Esophagus squamous epithelium (tissue), 5 donors: ENCODE measurements at places on chromosomes 4 and X. TPM values are rescaled to one million over a fixed set of nuclear protein-coding genes. Genes with fewer than 3 reads are reported as not detected.

DNA sequence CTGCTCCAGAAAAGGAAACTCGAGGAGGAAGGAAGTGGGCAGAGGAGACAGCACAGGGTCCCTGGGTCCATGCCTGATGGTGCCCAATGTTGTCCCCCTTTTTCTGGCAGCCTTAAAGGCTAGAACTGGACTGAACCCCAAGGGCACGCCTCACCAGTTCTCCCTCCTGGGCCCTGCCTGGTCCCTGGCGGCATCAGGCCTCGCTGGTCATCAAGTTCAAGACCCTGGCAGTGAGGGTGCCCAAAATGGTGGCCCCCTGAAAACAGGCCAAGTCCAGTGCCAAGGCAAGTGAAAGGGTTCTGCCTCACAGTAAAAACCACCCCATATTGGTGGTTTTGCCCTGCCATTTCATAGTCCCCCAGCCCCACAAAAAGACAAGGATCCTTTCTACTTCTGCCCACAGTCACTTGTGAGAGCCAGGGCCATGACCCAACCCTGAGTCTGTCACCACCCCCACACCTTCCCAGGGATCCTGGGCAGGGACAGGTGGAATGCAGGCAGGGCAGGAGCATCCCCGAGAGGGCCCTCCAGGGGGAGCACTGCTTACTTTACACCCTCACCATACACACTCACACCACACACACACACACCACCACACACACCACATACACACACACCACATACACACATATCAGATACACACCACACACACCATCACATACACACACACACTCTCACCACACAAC lies 107.6 kb downstream of the DCTD start:
- peaks cover 23% of the 10 kb centered on the region for H3K4me1 ChIP-seq
- no peaks in the 10 kb centered on the region for H3K27me3 ChIP-seq
- DNase-seq: no peak
- no peak overlapping the region for H3K4me3 ChIP-seq
- H3K27ac ChIP-seq: no peak overlapping the region

- no peak overlapping the region for H3K4me3 ChIP-seq
- no peaks in the 10 kb centered on the region for H3K4me1 ChIP-seq
- no peaks in the 10 kb centered on the region for H3K27me3 ChIP-seq
- H3K36me3 ChIP-seq: no peaks in the 10 kb centered on the region
- H3K27ac ChIP-seq: no peak overlapping the region
- DNase-seq: no peak
These were observed 596.7 kb downstream of the GABRG1 start for GRCh38 chr4:45527160-45527559.

- H3K4me3 ChIP-seq: no peak overlapping the region
- no peak for DNase-seq
- H3K4me1 ChIP-seq: no peaks in the 10 kb centered on the region
- no peak overlapping the region for H3K27ac ChIP-seq
- H3K27me3 ChIP-seq: no peaks in the 10 kb centered on the region
- peaks cover 19% of the 10 kb centered on the region for H3K36me3 ChIP-seq
These were observed 30.4 kb downstream of the BOD1L1 start for GRCh38 chr4:13597141-13597540.

- DNase-seq: no peak
- H3K27me3 ChIP-seq: no peaks in the 10 kb centered on the region
- H3K4me1 ChIP-seq: no peaks in the 10 kb centered on the region
- H3K36me3 ChIP-seq: no peaks in the 10 kb centered on the region
These were observed 29.3 kb upstream of the PAGE4 start for GRCh38 chrX:49799828-49800227.

DNA sequence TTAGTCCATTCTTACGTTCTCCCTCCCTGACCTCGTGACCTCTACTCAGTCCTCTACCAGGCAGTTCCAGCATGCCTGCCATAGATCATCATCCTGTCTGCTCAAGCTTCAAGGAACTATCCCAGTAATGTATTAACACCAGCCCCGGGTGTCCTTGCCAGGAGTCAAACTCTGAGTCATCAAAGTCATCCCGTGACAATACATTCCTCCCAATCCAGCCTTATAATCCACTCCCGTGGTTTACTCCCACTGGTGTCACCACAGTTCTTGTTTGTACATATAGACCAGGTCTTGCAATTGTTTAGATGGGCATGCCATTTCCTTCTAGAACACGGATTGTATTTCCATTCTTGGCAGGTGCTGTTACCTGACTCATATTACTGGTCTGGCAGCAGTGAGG lies 68.7 kb upstream of the TAB3 start:
- H3K4me1 ChIP-seq: no peaks in the 10 kb centered on the region
- no peaks in the 10 kb centered on the region for H3K36me3 ChIP-seq
- no peak overlapping the region for H3K27ac ChIP-seq
- no peaks in the 10 kb centered on the region for H3K27me3 ChIP-seq

Gene UGT8
- 2.1 TPM for total RNA-seq

DNA sequence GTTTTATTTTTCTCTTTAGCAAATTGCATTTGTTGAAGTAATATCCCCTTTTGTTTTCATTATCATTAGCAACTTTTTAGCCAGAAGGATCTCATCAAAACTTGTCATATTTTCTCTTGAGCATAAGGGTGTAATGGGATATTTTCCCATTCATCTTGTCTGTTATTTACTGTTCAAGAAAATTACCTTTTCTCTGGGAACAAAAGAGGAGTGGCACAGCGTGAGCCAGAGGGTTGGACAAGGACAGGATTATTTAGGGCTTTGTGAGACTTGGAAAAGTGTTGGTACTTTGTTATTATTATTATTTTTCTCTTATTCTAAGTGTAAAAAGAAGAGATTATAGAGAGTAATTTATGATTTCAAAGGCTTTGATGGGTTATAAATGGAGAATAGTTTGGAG lies 135.9 kb downstream of the PRKX start:
- DNase-seq: no peak
- H3K27me3 ChIP-seq: no peaks in the 10 kb centered on the region
- no peaks in the 10 kb centered on the region for H3K36me3 ChIP-seq
- no peak overlapping the region for H3K27ac ChIP-seq
- no peaks in the 10 kb centered on the region for H3K4me1 ChIP-seq
- no peak overlapping the region for H3K4me3 ChIP-seq

Gene PRKG2
- 2.0 TPM for total RNA-seq

DNA sequence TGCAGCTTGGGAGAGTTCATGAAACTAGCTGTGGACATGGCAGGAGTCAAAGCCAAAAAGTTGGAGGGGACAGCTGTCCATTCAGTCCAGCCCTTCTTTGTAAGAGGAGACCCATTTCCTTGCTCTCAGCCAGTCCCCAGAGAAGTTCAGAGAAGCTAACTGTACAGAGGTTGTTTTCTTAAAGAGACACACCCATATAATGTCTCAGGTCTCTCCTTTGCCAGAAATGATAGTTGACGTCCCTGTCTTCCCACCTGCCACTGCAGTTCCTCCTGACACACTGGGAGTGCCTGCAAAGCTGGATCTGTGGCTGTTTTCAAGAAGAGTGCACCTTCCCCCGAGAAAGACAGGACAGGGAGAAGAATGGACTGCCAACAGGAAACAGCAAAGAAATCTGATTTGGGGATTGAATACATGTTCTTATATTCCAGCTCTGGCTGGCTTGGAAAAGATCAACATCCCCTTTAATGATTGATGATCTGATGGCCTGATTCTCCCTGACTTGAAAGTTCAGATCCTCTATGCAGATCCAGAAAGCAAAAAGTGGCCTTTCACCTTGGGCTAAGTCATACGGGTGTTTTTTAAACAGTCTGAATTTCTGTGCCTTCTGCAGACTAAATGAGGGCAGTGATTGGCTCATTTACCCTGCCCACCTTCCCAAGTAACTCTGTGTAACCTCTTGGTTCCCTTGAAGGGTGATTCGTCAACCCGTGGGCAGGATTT lies 87.2 kb downstream of the MAOA start:
- no peak overlapping the region for H3K4me3 ChIP-seq
- H3K27ac ChIP-seq: peak overlapping the region; percentile 23
- H3K4me1 ChIP-seq: peaks cover 32% of the 10 kb centered on the region
- peaks cover 9% of the 10 kb centered on the region for H3K36me3 ChIP-seq

Gene GYG2
- 0.42 TPM for total RNA-seq

DNA sequence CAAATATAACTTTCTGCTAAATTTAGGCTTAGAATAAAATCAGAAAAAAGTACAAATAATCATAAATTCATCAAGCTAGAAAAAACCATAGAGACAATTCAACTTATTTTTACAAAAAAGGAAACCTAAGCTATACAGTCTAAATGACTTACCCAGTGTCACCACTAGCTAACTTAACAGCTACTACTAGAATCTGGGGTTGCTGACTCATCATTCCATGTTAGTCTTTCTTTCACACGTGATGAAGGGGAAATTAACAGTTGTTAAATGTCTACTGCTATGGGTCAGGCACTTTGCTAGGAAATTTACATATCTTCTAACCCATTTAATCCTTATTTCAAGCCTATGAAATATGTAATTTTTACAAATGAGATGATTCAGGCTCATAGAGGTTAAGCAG lies 349.3 kb upstream of the GALNT7 start:
- DNase-seq: no peak
- no peaks in the 10 kb centered on the region for H3K27me3 ChIP-seq

Gene TLR6
- total RNA-seq: 2.9 TPM
